Skin of body (tissue), 3 donors: ENCODE measurements at places on chromosomes 6 and 20. TPM values are rescaled to one million over a fixed set of nuclear protein-coding genes. Genes with fewer than 3 reads are reported as not detected.

DNA sequence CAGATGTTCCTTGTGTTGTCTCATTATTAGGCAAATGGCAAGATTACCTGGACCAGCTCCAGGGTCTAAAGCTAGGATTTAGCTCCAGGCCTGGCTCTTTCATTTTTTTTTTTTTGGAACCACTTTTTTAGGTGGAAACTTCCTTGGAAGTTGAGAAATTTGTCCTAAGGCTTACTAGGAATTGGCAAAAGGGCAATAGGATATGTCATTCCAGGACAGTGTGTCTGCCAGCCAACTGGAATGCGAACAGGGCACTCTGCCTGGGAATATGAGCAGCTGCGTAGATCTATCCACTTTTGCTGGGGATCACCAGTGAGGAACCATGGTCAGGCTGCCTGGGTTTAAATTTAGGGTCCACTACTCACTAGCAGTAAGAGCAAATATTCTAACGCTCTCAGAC is 304.0 kb downstream of the TSHZ2 start:
- DNase-seq = no peak

GRCh38 chr6:5765141-5765760 is 241.5 kb downstream of the NRN1 start:
- DNase-seq = no peak

Gene FABP7
- 31.6 TPM for total RNA-seq

Gene ADTRP
- total RNA-seq = 14.0 TPM

Gene FILIP1
- total RNA-seq = 7.9 TPM

Gene CD83
- total RNA-seq = 22.1 TPM

Gene CCN6
- total RNA-seq = 0.39 TPM

GRCh38 chr20:50343125-50343489 is 152.5 kb downstream of the CEBPB start:
- no peak for DNase-seq

Gene BTNL2
- total RNA-seq = not detected

DNA sequence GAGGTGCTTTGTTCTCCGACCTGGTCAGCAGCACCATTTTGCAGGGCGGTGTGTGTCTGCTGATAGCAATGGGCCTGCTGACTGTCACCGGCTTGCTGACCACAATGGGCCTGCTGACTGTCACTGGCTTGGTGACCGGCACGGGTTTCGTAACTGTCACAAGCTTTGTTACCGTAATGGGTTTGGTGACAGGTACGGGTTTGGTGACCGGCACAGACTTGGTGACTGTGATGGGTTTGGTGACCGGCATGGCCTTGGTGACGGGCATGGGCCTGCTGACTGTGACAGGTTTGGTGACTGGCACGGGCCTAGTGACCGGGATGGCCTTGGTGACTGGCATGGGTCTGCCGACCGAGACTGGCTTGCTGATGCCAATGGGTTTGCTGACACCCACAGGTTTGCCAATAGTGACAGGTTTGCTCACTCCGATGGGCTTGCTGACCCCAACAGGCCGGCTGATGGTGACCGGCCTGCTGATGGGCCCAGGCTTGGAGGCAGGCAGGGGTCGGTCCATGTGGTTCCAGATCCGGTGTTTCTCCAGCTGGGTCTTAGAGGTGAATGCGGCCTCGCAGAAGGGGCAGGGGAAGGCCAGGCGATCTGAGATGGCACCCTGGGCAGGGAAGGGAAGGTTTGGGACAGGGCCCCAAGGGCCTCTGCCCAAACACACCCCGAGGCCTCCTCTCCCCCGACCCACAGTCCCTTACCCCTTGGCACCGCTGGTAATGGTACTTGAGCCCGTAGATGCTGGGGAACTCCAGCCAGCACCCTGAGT is 3.4 kb downstream of the ZNF512B start:
- DNase-seq = no peak

- DNase-seq = no peak
Measured at GRCh38 chr6:152309006-152309405, 328.2 kb downstream of the SYNE1 start.

Gene GTPBP2
- 34.8 TPM for total RNA-seq

Gene LSM2
- total RNA-seq = 21.0 TPM

- DNase-seq = no peak
Measured at GRCh38 chr6:15255481-15255880, 9.6 kb downstream of the JARID2 start.
